ENCODE measurements at places on chromosomes 12 and 14.

GRCh38 chr12:684416-684815 is 21.2 kb upstream of the NINJ2 start:
- DNase-seq = no peak

DNA sequence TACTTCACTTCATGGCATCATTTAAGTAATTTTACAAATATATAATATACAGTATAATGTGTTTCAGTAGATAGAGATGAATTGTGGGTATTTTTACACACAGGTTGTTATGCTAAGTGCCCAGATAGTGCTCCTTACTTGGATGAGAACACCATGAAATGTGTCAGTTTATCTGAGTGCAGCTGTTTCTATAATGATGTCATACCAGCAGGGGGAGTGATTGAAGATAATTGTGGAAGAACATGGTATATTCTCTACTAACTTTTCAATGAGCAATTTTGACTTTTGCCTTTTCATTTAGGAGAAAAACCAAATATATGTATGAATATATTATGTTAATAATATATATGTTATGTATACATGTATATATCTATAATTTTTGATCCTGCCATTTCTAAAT is 221.6 kb downstream of the LRRK2 start:
- DNase-seq = no peak

DNA sequence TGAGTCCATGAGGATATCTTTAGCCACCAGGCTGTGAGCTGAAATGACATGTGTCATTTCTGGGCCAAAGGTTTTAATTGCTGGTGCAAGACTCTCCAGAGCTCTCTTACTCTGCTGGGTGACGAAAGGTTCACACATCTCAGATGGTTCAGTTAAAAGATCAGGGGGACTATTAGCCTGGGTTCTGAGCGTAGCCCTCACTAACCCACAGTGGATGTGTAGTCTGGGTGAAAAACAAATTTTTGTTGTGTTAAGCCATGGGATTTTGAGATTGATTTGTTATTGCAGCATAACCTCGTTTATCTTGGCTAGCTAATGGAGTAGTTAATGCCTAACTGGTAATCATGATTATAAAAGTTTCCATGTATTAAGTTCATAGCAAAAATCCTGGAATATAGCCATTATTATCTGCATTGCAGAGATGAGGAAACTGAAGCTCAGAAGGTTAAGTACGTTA is 251.5 kb downstream of the RMST start:
- DNase-seq = no peak

DNA sequence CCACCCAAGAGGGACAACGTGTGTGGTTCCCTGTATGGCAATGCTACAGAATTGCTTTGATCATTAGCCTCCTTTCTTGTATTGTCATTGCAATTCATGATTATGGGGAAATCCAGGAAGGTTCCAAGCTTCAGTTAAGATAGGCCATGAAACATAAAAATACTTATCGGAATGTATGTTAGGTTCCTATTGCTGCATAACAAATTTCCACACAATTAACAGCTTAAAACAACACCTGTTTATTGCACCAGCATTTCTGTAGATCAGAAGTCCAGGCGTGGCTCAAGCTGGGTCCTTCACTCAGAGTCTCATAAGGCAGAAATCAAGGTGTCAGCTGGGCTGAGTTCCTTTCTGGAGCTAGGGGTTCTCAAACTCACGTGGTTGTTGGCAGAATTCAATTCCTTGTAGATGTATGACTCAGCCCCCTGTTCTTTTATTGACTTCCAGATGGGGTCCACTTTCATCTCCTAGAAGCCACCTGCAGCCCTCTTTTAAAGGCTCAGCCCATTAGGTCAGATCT is 365.6 kb upstream of the TMPO start:
- no peak for DNase-seq

DNA sequence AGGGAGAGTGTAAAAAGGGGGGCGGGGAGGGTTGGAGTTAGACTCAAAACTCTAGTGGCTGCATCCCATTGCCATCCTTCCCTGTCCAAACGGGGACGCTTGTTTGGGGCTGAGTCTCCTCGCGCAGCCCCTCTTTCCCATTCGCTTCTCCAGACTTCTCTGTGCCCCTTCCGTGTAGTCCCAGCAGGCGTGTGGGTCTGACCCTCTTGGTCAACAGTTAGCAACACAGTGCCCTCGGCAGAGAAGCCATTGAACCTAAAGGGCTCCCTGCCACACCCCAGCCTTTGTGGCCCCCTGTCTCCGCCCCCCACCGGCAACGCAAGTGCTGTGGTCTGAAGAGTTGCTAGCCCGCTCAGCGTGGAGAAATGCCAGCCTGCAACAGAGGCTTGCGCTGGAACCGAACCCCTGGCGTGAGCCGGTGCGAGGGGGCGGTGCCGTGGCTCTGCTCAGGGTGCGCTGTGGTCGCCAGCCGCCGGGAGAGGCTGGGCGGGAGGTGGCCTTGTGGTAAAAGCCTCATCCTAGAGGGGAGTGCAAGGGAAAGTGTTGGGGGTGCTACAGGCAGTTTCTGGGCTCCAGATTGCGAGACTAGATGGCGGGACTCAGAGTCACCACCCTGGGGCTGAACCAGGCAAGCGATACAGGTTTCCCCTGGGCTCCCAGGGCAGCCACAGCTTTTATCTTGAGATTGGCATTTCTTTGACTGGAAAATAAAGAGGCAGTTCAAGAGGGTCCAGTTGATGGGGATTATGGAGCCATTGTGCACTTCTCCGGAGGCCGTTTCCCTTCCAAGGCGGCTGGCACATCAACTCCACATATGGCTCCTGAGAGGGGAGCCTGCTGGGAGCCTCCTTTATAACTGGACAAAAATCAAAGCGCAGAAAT is 2.1 kb downstream of the PLXNC1 start:
- DNase-seq = no peak

GRCh38 chr12:117854339-117855012 is 114.3 kb downstream of the KSR2 start:
- no peak for DNase-seq

DNA sequence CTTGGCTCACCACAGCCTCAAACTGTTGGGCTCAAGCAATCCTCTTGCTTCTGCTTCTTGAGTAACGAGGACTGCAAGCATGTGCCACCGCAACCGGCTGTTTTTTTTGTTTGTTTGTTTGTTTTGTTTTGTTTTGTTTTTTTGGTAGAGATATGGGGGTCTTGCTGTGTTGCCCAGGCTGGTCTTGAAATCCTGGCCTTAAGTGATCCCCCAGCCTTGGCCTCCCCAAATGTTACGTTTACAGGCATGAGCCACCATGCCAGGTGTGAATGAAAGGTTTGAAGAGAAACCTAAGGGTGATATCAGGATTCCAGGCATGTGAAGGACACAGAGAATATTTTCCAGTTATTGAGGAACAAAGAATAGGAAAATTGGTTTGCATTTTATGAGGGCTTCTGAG is 45.0 kb downstream of the ANO6 start:
- DNase-seq = no peak

- DNase-seq = no peak
These were observed 1.5 kb downstream of the BMAL2 start for GRCh38 chr12:27334042-27334720.

GRCh38 chr14:85953265-85953664 is 423.3 kb downstream of the FLRT2 start:
- no peak for DNase-seq

- no peak for DNase-seq
These were observed 6.6 kb downstream of the ZNF219 start for GRCh38 chr14:21091821-21092272.

DNA sequence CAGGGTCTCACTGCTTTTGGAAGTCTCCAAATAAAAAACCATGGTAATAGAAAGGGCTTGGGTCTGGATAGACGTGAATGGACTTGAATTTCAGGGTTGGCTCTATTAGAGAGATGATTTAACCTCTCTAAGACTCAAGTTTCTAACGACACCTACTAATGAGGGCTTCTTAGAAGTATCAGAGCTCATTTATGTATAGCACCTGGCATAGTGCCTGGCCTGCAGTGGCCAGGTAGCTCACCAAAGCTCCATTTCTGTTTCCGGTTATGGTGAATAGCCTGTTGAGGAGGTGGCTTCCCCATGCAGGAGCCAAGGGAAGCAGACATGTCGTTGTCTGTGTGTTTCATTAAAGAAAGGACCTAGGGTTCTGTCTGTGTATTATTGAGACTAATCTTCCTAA is 108.6 kb downstream of the ETV6 start:
- no peak for DNase-seq

DNA sequence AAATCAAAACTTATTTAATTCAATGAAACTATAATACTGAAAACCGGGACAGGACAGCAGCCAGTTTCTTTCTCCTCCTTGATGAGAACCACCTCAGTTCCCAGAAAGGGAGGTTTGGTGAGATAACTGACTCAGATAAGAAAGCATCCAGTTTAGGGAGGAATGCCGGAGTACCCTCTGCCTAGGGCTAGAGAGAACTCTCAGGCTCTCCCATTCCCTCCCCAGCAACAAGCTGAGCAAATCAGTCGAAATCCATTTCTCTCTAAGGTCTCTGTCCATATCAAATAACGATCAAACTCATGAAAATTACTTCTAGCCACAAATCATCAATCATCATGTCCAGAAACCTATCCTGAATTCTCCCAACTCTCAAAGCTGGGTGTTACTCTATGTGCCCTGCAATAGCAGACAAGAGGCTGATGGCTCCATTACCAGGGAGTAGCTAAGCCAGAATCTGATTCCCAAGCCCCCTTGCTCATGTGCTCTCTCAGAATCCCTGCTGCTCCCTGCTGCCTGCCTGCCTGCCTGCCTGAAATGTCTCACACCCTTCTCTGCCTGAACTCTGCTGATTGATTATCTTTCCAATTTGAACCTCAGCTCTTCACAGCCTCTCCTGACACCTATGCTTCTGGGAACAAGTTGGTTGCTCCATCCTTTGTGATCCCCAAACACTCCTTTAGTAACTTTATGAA is 49.4 kb downstream of the SLC25A47 start:
- DNase-seq = no peak

- no peak for DNase-seq
These were observed 58.2 kb downstream of the GRIP1 start for GRCh38 chr12:66620688-66621087.

- DNase-seq = no peak
These were observed 20.1 kb upstream of the PLEKHG3 start for GRCh38 chr14:64684091-64684490.

DNA sequence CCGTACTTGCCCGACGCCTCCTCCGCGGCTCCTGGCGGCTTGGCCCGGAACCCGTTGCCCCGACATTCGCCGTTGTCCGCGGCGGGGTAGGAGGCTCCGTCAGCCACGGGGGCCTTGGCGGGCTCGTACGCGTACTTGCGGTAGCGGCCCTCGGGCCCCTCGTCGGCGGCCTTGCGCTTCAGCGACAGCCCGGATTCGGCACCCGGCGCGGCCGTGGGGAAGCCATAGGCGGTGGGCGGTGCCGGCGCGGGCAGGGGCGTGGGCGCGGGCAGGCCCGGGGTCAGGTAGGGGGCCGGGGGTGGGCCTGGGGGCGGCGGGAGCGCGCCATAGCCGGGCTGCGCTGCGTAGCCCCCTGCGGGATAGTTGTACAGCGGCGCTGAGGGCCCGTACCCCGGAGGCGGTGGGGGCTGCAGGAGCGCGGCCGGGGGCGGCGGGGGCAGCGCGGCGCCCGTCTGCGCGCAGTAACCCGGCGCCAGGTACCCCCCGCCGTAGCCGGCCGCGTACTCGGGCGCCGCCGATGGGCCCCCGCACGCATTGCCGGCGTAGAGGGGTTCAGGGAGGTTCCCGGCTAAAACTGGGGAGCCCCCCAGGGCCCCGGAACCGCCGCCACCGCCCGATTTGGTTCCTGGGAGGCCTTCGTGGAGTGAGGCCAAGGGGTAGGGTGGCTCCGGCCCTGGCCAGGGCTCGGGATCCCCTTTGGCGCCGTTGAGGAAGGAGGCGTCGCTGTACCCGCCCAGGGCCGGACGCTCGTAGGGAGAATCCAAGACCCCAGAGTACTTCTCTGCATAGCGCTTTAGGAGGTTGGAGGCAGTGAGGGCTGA is 26.9 kb downstream of the FIGNL2 start:
- DNase-seq = no peak

- DNase-seq = no peak
These were observed 201.3 kb downstream of the TTC7B start for GRCh38 chr14:90614696-90615516.

DNA sequence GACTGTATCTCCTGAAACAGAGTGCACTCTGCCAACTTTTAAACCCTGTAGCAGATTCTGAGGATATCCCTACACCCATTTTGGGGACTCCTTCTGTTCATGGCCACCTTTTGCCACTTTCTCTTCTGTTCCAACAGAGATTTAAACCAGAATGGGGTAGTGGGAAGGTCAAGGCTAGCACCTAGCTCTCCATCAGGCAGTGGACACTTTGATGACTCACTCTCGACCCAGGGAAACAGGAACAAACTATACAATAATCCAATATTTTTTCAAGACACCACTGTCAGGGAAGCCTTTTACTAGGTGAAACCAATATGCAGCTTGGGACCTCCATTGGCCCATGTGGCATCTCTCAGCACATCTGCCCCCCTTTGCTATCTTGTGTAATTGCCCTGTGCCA is 103.6 kb downstream of the DAAM1 start:
- DNase-seq = no peak

- no peak for DNase-seq
These were observed 17.7 kb upstream of the TDG start for GRCh38 chr12:103947871-103948555.

DNA sequence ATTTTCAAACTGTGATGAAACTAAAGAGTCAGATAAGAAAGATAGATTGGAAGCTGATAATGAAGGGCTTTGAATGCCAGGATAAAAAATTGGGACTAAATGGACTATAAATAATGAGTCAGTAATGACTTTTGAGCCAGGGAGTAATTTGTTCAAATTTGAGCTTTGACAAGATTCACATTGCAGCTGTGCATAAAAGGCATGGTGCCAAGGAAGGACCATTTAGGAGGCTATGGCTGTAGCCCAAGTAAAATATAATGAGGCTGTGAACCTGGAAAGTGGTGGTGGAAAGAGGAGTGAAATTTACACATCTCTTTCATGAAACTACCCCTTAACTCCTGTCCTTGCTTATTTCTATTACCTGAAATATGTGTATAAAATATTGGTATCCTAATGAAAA is 218.5 kb downstream of the SLC6A15 start:
- no peak for DNase-seq

DNA sequence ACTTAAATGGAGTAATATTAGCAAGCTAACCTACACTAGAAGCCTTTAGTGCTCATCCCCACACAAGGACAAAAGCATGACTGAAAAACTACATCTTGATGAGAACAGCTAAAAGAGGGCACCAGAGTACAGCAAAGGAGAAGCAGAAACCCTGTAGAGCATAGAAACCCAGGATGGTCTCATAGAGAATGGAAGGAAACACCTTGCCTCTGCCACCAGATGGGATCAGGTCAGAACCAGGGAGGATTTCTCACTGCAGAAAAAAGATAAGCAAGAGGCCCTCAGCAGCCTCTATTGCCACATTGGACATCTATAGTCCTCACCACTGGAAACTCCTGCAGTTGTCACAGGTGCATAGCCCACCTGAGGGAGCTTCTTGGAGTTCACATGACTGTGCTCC is 13.6 kb upstream of the ZNF705A start:
- no peak for DNase-seq

Data from activated T-helper 1 cell treated with anti-CD3 and anti-CD28 coated beads, Interleukin-2, amount 50 U/mL, for 16 hours (primary cell).